Activated T-cell treated with anti-CD3 and anti-CD28 coated beads for 1 hour (primary cell): ENCODE measurements at places on chromosomes 7 and 10.

DNA sequence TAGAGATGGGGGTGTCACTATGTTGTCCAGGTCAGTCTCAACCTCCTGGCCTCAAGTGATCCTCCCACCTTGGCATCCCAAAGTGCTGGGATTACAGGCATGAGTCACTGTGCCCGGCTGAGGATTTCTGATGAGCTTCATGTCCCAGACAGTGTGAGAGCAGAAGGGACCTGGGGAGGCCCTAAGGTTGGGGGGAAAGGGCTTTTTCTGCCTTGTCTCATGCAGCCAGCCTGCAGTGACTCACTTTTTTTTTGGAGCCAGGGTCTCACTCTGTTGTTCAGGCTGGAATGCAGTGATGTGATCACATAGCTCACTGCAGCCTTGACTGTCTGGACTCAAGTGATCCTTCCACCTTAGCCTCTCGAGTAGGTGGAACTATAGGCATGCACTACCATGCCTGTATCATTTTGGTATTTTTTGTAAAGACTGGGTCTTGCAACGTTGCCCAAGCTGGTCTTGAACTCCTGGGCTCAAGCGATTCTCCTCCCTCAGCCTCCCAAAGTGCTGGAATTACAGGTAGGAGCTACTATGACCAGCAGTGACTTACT is 14.6 kb downstream of the COL26A1 start:
- DNase-seq: no peak

DNA sequence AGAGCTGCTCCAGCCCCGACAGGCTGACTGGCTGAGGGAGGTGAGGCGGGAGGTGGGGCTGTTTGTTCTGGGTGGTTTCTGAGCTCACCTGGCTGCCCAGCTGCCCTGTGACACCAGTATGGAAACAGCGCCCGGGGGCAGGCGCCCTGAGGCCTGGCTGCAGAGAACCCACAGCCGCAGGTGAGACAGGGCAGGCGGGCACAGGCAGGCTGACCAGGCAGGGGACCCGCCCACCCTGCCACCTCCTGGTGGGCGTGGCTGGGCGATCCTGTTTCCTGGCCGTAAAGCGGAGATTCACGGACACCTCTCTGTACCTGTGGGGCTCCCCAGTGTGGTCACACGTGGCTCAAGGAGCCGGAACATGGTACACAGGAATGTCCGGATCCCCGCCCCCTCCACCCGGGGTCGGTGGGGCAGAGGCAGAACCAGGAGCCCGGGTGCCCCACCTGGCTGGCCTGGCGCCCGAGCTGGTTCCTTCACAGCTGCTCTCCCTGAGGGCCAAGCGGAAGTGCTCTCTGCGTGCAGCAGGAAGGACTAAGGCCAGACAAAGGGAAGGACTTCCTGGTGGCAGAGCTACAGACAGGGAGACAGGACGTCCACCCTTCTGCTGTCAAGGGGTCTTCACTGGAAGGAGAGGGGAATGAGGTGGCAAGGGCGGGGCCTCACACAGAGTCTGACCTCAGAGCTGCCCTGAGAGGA is 3.9 kb downstream of the MICALL2 start:
- DNase-seq: no peak

- no peak for DNase-seq
Measured at GRCh38 chr10:110361800-110362456, 57.2 kb upstream of the SMNDC1 start.

- no peak for DNase-seq
Measured at GRCh38 chr7:128059143-128059988, 28.1 kb upstream of the LRRC4 start.

- no peak for DNase-seq
Measured at GRCh38 chr10:125656523-125656922, 26.4 kb downstream of the TEX36 start.

DNA sequence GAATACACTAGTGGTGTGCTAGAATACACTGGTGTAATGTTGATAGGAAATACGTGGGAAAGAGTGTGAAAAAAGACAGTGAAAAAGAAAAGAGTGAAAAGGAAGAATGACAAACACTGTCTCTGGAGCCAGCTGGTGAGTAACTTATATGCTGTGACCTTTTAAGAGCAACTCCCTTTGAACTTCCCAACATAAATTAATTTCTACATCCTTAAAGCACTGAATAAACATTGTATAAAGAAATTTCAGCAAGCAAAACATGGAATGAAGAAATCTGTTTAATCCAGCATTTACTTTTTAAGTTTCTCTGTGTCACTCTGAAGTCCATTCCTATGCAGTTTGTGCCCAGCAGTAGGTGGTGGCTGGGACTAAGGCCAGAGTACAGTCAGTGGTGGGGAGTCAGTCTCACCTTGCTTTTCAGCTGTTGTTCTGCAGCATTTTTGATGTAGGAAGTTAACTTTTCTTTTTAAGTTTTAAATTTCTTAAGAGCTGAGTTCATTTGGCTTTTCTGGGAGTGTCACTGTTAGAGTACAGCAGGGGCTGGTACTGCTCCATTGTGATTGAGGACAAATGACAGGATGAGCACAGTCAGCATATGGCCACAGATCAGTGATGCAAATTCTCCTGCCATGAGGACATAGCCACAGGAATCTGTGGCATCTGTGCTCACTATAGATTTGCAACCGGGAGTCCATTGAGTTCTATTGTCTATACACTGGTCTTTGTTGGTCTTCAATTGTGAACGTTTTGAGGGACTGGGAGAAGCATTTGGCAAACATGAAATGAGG is 321.8 kb downstream of the ZNF248 start:
- no peak for DNase-seq

GRCh38 chr10:90930070-90930837 is 9.4 kb upstream of the ANKRD1 start:
- no peak for DNase-seq

GRCh38 chr10:46019177-46019528 is 11.3 kb downstream of the NCOA4 start:
- DNase-seq: no peak

DNA sequence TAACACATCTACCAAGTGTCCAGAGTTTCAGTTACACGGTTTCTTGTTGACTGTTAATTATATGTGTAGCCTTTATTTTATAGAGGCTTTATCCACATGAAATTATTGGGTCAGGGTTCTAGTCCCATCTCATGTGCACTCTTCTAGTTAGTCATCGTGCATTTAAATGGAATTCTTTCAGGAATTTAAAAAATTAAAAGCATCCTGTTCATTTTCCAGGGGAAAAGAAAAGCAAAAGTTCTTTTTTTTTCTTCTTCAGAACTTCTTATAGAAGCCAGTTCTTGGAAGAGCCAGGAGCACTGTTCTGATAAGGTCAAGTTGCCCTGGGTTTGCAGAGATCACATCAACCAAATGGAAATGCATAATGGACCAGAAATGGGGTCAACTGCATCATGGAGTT is 324.7 kb downstream of the INHBA start:
- DNase-seq: no peak

DNA sequence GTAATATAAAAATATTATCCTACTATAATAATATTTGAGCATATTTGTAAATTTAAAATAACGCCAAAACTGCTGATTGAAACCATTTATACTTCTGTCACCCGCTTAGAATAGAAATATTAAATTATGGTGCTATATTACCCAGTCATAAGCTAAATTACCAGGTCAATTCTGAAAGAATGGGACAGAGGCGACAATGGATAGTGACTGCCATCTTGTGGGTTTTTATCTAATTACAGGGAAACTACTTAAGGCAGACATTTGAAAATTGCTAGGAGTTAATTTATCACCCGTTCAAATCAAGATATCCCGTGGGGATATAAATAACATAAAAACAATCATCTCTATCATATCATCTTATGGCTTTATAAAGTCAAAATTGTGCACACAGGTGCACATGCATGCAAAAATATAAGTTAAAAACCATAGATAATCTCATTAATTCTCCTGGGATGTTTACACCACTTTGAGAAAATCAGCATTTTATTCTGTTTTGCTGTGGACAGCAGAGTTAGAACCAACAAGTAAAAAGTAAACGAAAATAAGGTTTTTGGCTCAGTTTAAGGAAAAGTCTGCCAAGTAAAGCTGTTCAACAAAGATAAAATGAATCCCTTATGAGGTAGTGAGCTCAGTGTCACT is 41.3 kb upstream of the HPSE2 start:
- no peak for DNase-seq

- DNase-seq: no peak
Measured at GRCh38 chr10:26887611-26888215, 27.0 kb upstream of the ABI1 start.

GRCh38 chr7:97020996-97021746 is 3.5 kb downstream of the DLX5 start:
- DNase-seq: no peak

DNA sequence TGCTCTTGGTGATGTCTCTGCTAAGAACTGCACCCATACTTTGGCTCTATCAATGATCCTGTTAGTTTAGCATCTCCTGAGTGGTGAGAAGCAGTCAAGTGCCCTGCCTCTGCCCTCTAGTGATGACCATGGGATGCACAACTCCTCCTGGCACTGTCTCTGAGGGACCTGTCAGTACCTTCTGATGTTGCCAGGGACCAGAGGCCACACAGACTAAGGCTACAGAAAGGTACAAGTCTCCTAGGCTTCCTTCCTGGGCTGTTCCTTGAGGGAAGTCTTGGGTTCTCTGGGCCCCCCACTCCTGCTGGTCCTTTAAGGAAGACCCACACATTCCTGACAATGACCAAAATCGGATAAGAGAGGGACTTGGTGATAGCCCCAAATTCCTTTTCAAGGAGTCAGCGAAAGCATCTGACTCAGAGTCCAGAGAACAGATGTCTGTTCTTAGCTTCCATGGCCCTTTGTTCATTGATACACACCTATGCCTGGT is 15.3 kb downstream of the NKX2-3 start:
- DNase-seq: no peak

GRCh38 chr10:19811540-19811939 is 4.7 kb upstream of the PLXDC2 start:
- DNase-seq: no peak

- DNase-seq: no peak
Measured at GRCh38 chr7:147418966-147419365, 1171.6 kb upstream of the C7orf33 start.

- DNase-seq: no peak
Measured at GRCh38 chr7:125061776-125062397, 132.3 kb upstream of the POT1 start.

GRCh38 chr7:84697506-84697905 is 489.4 kb downstream of the SEMA3D start:
- DNase-seq: no peak

DNA sequence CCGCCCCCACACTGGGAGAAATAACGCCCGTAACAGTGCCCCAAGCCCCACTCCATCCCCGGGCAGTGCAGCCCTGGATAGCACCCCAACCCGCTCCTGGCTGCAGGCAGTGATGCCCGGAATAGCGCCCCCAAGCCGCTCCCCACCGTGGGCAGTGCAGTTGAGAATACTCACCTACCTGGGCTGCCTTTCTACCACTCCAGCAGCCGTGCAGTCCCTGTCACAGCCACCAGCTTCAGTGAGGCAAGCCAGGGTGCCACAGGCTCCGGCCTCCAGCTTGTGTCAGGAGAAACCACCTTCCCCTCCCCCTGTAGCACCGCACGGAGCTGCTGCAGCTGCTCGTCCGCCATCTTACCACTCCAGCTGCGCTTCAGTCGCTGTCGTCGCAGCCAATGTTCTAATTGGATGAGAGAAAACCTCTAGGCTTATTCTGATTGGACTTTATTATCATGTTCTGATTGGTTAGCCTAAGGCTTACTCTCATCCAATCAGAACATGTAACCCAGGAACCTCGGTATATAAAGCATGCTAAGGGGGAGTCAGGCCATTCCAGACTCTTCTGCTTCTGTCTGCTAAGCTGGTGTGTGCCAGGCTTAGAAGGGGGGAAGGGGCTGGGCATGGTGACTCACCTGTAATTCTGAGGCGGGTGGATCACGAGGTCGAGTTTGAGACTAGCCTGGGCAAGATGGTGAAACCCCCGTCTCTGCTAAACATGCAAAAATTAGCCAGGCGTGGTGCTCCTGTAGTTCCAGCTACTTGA is 53.2 kb upstream of the ZNF33B start:
- no peak for DNase-seq

DNA sequence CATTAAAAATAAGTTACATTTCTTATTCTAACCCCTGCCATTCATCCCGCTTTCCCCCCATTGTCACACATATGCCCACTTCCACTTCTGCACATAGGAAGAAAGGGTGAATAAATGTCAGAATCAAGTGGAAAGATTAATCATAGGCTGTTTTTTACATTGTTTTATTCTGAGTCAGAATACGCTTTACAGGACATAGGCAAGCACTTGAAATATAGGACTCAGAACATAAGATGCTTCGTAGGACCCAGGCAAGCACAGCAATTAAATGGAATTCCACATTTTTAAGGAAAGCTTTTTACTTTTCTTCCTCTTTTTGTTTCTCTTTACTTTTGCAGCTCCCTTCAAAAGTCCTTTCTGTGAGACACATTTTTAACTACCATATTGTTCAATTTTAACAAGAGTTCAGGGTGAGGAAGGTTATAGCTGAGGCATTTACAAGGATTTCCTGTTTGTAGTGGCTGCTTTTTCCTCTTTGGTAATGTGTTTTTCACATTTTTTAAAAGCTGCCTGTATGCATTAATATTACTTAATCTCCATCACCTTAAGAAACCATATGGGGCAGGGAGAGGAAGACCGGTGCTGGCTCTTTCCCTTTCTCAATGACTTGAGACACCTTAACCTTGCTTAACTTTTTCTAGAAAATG is 130.0 kb downstream of the TES start:
- DNase-seq: no peak

DNA sequence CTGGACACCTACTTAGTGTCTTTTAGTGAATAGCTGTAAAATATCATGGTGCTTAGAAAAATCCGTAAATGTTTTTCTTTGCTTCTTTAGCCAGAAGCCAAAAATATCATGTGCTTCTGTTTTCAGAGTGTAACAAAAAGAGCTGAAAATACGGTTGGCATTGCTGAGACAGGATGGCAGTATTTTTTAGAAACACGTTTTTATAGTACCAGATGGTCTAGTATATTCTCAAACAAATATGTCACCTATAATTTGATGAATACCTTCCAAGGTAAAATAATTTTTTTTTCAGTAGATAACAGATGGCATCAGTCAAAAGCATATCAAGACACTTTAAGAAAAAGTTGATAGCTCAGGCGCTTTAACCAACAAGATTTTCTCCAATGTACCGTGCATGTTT is 326.6 kb downstream of the PHF14 start:
- DNase-seq: no peak

GRCh38 chr7:124662372-124662771 is 103.2 kb downstream of the GPR37 start:
- no peak for DNase-seq

DNA sequence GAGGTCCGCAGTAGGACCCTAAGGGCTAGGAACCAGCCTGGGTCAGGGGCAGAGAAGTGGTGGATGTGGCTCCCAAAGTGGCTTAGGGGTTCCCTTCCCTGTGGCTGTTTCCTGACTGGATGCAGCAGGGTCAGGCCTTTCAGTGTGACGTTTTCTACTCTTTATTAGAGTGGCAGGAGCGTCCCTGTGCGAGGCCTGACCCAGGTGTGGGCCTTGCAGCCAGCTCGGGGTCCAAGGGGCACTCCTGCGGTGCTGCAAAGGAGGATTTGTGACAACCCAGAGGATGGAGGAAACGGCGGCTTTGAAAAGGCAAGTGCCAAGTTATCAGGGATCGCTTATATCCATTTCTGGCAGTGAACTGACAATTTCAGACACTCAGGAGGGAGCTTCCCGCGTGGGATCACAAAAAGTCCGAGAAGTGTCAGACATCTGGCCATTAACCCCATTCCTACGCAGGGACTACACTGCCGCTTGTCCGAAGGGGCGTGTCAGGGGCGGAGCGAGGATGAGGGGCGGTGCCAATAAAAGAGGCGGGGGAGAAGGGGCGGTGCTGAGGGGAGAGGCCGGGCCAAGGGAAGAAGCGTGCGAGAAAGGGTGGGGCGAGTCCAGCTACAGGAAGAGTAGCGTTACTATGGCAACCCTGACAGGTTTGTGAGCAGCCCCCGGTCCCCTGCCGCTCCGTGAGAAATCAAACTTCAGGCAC is 98.8 kb upstream of the ZNF722 start:
- peak; percentile 75 for DNase-seq

- no peak for DNase-seq
Measured at GRCh38 chr7:27639851-27640250, 22.8 kb downstream of the HIBADH start.
